ENCODE measurements at places on chromosomes 5 and 9. TPM values are rescaled to one million over a fixed set of nuclear protein-coding genes. Genes with fewer than 3 reads are reported as not detected.

DNA sequence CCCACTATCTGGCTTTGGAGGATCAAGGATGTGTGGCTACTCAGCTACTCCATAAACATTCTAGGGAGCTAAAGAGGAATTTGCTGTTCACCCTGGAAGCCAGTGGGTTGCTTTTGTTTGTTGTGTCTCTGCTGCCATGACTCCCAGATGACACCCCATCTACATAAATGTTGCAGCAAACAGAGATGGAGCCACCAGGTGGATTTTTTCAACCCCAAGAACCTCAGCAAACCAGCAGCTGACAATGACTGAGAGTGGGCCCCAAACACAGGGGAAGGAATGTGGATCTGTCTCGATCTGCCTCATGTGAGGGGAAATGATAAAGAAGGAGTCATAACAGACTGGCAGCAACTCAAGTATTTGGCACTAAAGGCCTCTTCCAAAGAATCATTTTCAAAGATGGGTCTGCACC lies 132.7 kb upstream of the TNC start:
- no peak for DNase-seq

- no peak for DNase-seq
Observed at GRCh38 chr9:114226246-114227055, 71.1 kb downstream of the COL27A1 start.

DNA sequence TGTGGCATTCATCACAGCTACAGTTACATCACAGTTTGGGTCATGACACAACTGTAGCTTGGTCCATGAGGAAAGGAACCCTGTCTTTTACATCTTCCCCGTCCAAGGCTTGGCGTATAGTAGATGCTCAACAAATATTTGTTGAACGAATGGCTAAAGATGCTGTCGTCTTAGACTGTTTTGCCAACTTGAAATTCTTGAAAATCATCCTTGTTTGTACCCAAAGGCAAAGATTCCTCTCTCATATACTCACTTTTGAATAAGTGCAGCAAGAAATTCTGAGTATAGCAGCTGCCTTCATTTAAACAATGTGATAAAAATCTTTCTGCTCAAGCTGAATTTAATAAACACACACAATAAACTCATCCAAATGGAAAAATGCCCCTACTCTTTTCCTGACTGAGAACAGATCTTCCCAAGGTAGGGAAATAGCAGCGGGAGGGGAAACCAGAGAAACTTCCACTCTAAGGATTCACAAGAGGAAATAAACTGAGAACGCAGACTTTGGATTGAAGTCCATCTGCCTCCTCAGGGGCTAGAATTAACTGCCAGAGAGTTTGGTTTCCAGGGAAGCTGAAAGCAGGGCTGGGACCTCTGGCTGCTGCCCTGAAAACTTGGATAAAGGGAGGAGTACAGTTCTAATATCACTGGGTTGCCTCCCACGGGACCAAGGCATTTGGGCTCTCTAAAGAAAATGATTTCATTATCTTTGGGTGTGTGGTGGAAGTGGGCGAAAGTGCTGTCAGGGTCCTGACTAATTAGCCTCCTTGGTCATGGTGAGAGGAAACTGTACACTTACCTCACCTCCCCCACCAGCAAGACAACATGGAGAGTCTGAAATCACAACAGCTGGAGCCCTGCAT lies 99.1 kb downstream of the DPYSL3 start:
- no peak for DNase-seq

DNA sequence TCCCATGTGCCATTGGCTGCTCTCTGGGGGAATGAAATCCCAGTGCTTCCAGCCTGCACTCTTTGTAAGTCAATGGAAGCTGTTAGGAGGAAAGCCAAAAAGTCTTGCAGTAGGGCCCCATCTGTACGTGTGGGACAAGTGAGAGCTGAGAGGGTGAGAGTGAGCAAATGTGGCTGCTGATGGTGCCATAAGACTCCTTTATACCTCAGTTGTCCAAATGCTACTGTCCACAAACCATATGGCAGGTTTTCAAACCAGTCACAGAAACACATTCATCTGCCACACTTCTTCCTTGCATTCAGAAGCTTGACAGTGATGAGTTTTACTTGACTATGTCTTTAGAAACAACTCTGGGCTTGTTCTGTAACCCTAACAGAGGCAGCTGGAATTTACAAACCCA lies 543.8 kb downstream of the CSNK1G3 start:
- no peak for DNase-seq

DNA sequence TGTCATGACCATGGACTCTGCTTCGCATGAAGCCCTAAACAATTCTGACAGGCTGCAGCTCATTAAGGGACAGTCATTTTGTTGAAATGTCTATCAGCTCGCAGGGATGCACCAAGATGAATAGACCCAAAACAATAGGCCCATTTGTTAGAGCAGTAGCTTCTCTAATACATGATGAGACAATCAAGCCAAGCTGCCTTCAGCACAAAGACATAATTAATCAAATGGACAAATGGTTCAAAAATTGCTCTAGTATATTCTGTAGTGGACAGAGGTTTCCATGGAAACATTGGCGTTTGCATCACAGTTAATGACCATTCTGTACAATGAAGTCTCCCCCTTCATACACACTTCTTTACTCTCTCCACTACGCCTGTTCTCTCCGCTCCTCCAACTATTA lies 274.6 kb downstream of the ANXA1 start:
- no peak for DNase-seq

DNA sequence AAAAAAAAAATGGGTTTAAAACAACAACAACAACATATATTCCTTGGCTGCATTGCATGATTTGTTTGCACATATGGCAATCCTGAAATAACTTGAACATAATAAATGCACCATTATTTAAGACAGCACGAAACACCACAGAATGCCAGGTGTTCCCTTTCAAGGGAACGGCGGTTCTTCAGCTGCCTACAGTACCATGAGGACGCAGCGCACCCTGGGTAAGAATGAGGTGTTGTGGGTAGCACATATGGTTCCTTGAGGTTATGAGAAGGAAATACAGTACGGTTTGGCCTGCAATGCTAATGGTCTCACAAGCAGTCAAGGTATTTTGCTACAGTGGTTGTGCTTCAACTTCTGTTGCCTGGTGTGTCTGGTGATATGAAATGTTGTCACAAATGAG lies 174.8 kb downstream of the SLC12A2 start:
- DNase-seq, result no peak

GRCh38 chr9:2014696-2015580 lies at the start of gene SMARCA2:
SMARCA2 (plus strand) TSS chr9:2015347; CDS start chr9:2029023, 13,676 bp downstream.
- DNase-seq, result peak; percentile 98

DNA sequence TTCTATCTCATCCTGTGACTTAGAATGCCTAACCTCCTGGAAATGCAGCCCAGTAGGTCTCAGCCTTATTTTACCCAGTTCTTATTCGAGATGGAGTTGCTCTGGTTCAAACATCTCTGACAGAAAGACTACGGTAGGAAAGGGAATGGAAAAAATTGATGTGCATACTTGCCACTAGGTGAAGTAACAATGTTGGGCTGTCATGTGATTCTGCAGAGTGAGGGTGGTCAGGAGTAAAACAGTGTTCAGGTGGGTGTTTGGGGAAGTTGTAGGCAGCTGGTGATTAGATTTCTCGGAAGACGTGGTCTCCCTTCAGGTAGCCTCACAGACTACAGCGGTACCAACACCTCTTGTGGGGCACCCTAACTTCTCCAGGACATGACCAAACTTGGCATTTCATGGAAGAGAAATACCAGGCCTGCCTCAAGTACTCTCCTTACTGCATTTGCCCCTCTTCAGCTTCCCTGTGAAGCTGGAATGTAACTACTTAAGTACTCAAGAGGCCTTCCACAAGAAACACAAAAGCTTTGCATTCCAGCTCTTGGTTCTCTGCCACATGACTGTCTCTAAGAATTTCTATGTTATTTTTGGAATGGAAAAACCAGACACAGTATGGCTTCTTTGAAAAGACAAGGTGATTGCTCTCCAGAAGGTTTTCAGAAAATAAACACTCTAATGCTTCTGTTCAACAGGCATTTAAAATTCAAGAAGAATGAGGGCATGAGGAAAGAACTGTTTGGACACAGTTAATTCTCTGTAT lies 17.4 kb upstream of the ENTREP1 start:
- no peak for DNase-seq

DNA sequence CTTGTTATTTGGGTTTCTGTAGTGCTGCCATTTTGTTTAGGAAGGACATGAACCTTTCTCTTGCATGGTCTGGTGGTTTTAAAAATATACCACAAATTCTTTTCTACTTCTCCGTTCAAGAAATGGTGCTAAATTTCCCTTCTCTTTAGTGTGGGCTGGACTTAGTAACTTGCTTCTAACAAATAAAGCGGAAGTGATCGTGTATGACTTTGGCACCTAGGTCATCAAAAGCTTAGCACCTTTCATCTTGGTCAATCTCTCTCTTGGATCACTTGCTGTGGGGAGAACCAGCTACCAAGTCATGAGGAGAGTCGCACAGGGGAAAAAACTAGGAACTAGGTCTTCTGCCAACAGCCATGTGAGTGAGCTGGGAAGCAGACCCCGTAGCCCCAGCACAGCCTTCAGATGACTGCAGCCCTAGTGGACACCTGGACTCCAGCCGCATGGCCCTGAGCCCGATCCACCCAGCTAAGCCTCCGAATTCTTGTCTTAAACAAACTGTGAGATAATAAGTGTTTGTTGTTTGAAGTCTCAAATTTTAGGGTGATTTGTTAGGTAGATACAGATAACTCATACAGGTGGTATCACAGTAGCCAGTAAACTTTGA lies 87.7 kb upstream of the CKMT2 start:
- DNase-seq, result no peak

The TPPP gene
- total RNA-seq, result 0.29 TPM

GRCh38 chr9:80013891-80014290 lies 442.1 kb downstream of the TLE4 start:
- no peak for DNase-seq

DNA sequence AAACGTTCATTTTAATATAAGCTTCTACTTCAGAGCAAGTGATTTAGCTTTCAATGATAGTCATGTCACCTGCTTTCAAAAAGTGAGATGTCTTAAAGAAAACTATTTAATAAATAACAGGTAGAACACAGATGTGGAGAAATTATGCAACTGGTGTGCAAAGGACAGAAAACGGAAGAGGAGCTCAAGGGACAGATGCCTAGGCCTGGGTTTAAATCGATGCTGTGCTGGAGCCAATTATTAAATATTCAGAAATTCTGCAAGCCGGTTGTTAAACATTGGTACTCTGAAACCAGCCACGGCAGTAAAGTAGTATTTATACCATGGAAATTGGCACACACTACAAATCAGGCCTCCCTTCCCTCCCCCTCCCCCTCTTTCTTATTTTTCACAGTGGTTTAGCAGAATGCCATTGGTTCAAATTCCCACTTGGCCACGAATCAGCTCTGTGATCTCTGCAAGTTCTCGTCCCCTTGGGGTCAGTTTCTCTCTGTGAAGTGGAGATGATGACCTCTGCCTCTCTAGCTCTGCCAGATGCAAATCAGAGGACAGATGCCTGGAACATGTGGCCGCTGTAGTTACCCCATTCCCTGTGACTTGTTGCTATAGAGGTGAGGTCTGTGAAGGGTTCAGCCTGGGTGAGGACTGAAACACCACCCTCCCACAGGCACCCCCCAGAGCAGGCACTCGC lies 6.2 kb upstream of the RNF130 start:
- no peak for DNase-seq

The ZNF300 gene
- 0.44 TPM for total RNA-seq

The IL4 gene
- 1.5 TPM for total RNA-seq

DNA sequence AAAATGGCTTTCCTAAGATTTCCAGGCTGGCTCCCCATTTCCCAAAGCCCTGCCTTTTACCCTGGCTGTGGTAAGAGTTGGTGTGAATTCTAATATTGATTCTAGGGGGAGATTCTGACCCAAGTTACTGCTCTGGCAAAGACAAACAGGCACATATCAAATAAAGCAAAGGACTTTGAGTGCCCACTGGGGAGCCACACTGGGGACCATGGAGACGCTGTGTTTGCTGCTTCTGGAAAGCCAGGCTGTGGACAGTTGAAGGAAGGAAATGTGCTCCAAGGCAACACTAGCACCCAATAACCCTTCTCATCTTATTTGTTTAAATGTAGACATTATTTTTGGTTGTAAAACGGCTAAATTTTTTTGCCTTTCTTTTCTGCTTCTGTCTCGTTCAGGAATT lies 78.7 kb downstream of the SNCAIP start:
- DNase-seq, result no peak

The CDKN2B gene
- total RNA-seq, result not detected

The ADAMTSL2 gene
- 0.07 TPM for total RNA-seq

- no peak for DNase-seq
Observed at GRCh38 chr9:16884952-16885513, 14.6 kb upstream of the BNC2 start.

The MSX2 gene
- total RNA-seq, result 0.28 TPM

Measured in activated T-cell treated with anti-CD3 and anti-CD28 coated beads, Interleukin-2, amount 50 U/mL, for 72 hours (primary cell).